M059J (cell line): ENCODE measurements at places on chromosomes 5 and 9.
A peak's percentile ranks its signal among the peaks of the same experiment; 100 is the strongest.

- DNase-seq = peak; percentile 36
Measured at GRCh38 chr5:176530983-176531901, 6.0 kb downstream of the RNF44 start.

DNA sequence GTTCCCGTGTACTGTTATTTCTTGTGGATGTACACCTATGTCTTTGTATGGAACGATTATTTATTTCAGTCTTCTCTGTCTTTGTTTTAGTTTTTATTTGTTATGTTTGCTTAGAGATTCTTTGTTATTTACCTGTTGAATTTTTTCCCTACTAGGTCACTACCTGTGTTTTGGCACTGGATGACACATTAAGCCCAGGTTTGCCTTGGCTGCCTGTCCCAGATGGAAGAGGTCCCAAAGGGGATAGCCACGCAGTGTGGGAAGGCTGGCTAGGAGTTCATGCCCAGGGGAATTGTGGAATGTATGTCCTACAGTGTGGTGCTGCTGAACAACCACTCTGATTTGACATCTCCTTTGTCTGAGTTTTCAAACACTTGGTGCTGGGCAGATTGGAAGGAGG, 15.6 kb upstream of the SLC36A2 start:
- no peak for DNase-seq

GRCh38 chr5:101605700-101606099, 690.4 kb downstream of the SLCO4C1 start:
- no peak for DNase-seq

- DNase-seq = no peak
Measured at GRCh38 chr9:19020886-19021455, 12.0 kb downstream of the SAXO1 start.

GRCh38 chr5:139678751-139679750, 30.9 kb downstream of the CXXC5 start:
- no peak for DNase-seq

- DNase-seq = peak; percentile 42
Measured at GRCh38 chr9:100352201-100352726, 478 bp downstream of the TEX10 start.

GRCh38 chr5:138491284-138491648, 26.0 kb downstream of the EGR1 start:
- no peak for DNase-seq

DNA sequence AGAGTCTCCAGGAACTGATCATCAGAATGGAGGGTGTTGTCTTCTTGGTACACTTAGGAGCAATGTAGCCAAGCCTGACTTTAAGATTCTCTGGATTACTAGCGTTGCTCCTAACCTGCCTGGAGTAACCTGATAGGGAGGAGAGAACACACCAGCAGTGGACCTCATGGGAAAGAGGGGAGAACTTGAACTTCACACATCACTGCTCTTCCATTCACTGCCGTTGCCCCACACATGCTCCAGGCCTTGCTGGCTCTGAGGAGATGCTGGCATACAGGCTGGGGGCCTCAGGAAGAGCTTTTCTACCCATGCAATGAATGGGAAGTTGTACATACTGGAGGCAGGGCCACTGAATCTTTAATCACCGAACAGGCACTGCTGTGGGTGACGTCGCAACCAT, 60.3 kb upstream of the ADAMTS16 start:
- no peak for DNase-seq

DNA sequence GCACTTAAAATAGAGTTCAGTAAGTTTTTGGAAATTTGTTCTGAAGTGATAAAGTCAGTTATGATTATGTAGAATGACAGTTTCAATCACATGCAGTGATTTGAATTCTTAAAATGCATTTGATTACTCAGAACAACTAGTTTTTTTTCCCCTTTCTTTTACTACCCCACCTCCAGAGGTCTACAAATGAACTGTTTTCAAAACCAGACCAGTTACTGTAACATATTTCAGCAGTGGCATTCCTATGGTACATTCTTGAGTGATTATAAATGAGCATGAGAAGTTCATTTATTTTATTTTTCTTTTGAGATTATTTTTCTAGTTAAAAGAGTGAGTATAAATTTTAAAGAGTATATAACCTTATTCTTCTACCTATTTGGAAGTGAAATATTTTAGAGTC, 71.6 kb downstream of the NNT start:
- no peak for DNase-seq

GRCh38 chr9:131436865-131437271, 43.0 kb downstream of the PRRC2B start:
- no peak for DNase-seq

GRCh38 chr5:55625589-55625909, 86.6 kb downstream of the SLC38A9 start:
- DNase-seq = no peak

DNA sequence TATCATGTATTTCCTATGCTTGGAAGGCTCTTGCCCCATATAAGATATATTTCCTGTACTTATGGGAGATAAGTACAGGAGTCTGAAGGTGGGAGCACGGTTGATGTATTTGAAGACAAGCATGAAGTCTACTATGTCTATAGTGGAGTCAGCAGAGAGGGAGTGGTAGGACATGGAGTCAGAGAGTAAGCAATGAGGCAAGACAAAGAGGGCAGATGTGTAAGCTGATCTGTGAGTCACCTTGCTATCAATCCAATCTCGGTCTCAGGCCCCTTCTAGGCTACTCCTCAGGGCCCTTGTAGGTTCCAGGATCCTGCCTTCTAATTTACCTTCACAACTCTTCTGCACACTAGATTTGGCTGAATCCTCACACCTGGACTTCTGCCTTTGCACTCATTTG, 105.5 kb downstream of the MACIR start:
- peak; percentile 53 for DNase-seq

GRCh38 chr9:100088202-100088601, 10.6 kb downstream of the ERP44 start:
- DNase-seq = no peak

DNA sequence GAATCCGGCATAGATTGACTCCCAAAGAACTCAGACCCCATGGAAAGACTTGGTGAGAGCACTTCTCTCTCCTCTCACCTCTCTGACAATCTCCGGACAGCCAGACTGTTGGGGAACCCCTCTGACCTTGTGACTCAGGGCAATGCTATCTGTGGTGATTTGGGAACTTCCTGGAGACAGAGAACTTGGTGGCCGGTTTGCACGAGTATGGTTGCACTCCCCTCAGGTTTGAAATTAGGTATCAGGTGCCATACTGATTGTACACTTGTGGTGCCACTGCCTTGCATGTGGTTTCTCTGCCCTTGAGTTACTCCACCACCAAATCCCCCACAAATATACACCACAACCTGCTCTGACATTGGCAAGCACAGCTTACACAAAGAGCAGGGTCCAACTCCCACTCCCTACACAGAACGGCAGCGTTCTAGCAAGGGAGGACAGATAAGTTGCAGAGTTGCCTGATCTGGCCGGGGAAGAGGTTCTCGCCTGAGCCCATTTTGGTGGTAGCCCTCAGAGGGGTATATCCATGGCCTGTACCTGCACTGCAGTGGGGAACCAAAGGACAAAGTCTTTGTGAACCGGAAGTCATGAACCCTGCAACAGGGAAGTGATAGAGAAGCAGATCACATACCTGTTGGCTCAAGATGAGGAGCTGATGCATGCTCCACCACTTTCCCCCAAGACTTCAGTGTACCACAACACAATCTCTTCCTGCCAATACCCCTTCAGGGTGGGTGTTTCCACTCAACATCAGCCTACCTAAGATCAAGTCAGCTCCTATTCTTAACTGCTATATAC, 255.1 kb downstream of the MCTP1 start:
- DNase-seq = peak; percentile 7

GRCh38 chr5:127229185-127229889, 61.3 kb upstream of the MEGF10 start:
- DNase-seq = peak; percentile 35

DNA sequence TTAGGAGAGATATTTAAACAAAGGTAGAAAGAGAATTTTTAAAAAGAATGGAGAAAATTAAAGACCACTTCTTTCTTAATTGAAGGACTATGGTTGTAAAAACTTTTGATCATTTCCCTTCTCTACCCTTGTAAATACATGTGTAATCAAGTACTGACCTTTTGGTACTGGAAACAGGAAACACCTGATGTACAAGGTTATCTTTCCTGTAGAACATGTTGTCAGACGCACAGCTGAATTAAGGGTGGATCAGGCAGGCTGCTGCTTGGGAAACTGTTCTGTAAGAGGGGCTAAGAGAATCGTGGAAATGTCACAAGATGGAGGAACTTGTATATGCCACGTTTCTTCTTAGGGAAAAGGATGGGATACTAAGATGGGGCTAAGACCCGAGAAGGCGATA, 341.6 kb downstream of the ZNF608 start:
- DNase-seq = no peak

DNA sequence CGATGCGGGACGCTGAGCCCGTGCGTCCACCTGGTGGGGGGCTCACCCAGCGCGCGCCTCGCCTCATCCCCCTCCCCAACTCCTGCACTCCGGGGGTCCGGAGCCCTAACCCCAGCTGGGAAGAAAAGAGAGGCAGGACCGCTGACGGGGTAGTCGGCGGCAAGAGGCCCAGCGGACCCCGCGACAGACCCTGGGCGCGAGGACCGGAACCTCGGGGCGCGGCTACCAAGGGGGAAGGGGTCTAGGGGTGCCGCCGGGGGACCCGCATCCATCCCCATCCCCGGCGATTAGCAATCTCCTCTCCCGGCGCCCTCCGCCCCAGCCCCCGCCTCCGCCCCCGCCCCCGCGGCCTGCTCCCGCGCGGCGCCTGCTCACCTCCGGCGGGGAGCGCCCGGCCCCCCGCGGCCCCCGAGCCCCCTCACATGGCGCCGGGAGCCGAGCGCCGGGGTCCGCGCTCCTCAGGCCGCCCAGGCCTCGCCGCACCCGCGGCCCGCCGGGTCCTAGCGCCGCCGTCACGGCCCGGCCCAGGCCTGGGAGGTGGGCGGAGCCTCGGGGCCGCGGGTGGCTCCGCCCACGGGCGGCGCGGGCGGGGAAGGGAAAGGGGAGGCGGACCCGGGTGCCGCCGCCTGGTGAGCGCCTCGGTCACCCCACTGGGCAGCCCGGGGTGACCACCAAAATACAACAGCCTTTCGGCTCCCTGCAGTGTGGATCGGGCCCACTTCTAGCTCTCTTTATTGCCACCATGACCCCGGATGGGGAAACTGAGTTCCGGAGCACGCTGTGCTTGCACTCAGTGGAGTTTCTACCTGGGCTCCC, at the start of gene ST6GALNAC6:
TSS of gene ST6GALNAC6 (minus strand) at position 476 of the 816 bp plus-strand sequence. CDS start 1,622 bp downstream, outside the sequence.
- peak; percentile 73 for DNase-seq

DNA sequence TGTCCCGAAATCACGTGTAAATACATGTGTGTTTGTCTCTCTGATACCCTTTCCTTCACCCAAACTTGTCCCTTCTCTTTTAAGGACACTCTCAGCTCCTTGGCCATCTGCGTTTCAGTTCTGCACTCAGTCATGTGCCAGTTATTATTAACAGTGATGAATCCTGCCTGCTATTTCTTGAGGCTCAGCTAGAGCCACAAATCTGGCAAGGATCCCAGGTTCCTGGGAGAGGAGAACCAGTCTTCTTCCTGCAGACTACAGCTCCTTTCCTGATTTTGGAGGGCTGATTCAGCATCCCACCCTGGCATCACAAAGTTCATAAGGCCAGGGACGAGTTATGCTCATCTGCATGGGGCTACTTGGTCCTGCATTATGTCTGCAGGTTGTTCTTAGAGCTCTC, 5.6 kb downstream of the MAMDC2 start:
- DNase-seq = peak; percentile 95

DNA sequence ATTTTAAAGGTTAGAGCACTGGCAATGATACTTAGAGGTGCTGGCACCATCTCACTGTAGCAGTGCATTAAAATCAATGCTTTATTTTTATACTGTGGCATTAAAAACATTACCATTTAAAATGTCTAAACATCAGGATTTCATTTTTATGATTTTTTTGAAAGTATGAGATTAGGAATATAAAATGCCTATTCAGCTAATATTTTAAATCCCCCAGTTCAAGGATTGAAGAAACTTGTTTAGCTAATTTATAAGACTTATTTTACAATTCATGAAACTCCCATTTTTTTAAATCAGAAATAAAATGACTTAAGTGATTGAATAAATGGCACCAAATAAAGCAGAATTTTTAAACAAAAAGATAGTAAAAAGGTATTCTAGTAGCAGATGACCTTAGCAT, 625.6 kb downstream of the RAB3C start:
- no peak for DNase-seq

DNA sequence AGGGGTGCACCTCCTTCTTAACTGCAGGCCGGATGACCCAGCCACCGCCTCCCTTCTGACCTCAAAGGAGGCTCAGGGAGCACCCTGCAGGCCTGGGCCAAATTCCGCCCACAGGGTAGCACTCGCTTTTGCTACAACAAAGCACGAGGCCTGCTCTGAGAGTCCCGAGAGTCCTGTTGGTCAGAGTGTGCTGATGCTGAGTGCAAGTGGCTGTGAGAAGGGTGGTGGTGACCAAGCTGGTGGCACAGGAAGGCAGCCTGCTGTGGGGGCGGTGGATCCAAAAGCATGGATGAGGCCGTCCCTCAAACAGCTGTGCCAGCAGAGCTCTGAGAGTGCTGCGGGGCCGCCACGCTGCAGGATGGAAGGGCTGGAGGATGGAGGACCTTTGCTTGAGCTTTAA, 101.8 kb downstream of the AK8 start:
- no peak for DNase-seq

DNA sequence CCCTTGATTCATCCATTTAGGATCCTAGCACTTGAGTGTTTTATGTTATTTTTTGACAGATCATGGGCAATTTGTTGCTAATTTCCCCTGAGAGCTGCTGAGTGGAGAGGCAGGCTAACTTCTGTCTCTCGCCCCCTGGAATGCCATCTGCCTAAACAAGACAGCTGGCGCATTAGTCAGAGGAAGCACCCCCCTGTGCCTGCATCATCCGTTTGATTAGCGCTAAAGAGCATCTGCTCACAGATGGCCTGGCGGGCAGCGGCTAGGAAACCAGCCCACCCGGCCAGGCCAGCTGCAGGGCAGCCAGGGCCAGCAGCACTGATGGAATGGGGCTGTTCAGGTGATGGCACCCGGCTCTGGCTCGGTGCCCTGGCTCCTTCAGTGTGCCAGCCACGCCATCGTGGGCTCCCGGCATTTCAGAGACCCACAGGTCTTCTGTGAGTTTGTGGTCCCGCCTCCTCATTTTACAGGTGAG, 22.9 kb upstream of the ASS1 start:
- DNase-seq = peak; percentile 38

GRCh38 chr9:126626127-126626925, 12.6 kb downstream of the LMX1B start:
- peak; percentile 26 for DNase-seq

GRCh38 chr5:11062397-11062796, 301.4 kb upstream of the DAP start:
- DNase-seq = peak; percentile 44

GRCh38 chr5:167755420-167755819, 536.0 kb upstream of the WWC1 start:
- DNase-seq = peak; percentile 43

DNA sequence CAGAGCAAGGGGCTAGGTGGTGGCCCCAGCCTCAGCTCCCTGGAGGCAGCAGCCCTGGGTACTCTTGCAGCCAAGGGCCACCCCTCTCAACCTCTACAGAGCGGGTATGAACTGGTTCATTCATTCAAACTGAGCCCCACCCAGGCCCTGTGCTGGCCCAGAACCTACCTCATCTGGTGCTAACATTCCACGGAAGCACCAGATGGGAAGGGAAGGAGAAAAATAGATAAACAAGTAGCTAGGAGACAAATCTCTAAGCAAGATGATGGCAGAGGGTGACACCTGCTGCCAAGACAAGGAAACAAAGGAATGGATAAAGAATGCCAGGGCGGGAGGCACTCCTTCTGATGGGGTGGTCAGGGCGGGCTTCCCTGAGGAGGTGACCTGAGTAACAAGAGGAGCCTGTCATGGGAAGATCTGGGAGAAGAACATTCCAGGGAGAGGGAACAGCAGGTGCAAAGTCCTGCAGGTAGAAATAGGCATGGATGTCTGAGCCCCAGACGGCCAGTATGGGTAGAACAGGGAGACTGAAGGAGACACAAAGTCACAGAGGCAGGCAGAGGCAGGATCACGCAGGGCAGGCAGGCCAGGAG, 6.1 kb downstream of the ST6GALNAC4 start:
- DNase-seq = peak; percentile 67
